HuH-7.5 (cell line): ENCODE measurements at places on chromosomes 5 and 9.

- no peak for DNase-seq
Measured at GRCh38 chr5:133878236-133878555, 90.2 kb downstream of the C5orf15 start.

DNA sequence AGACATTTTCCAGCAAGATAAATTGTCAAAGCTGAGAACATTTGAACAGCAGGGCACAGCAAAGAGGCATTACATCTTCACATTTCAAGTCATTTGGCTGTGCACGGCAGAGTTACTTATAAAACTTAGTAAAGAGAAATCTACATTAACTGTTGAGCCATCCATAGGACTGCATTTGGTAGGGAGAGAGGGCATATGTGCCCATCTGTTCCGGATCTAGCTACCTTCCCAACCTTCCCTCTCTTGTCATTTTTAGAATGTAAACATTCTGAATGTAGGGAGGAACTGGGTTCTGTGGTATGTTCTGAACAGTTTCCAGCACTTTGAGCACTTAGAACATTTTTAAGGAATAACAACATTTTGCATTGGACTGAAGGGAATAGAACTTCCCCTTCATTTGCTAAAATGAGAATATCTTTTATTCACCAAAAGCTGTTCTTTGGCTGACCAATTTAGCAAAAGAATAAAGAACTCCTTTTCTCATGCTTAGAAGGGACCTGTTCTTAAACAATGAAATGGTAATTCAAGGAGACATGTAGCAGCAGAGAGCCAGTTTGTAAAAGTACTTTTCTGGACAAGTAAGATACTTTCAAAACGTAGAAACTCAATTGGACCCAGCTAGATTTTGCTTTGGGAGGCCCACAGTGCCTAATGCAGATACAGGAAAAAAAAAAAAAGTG lies 104.4 kb downstream of the CETN3 start:
- no peak for DNase-seq

DNA sequence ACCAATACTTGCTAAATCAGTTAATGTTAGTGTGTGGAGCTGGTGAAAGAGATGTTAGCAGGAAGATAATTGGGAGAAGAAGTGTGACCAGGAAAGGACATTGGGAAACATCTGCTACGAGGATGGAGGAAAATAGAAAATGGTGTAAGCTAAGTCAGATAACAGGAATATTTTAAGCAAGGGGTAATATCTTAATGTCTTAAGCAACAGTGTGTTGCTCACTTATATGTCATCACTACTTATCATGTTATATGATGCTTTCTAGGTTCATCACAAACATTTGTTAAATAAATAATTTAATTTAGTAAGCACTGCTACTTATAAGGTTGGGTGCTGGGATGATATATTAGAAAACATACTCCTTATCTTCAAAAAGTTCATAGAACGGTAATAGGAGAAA lies 326.1 kb downstream of the EDIL3 start:
- no peak for DNase-seq

- DNase-seq = no peak
Measured at GRCh38 chr9:129852579-129852978, 17.3 kb downstream of the USP20 start.

DNA sequence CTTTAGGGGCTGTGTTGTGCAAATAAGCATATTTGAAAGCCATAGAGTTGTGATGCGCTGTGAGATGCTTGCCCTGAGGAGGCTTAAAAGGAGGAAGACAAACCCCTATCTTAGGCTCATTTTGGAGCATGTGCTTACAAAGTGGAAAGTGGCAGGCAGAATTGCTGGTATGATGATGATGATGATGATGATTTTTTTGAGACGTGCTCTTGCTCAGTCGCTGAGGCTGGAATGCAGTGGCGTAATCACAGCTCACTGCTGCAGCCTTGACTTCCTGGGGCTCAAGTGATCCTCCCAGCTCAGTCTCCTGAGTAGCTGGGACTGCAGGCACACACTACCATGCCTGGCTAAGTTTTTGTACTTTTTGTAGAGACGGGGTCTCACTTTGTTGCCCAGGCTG lies 1.7 kb downstream of the CNOT8 start:
- DNase-seq = no peak
